Stimulated activated CD8-positive, alpha-beta memory T cell treated with anti-CD3 and anti-CD28 coated beads, Interleukin-12 subunit alpha, Interleukin-12 subunit beta, amount 100 ng/mL, for 4 hours (primary cell): ENCODE measurements at places on chromosomes 5 and 9.

GRCh38 chr9:85089188-85089969, 419.9 kb downstream of the NTRK2 start:
- no peak for DNase-seq

GRCh38 chr9:117092582-117092981, 322.3 kb downstream of the ASTN2 start:
- no peak for DNase-seq

GRCh38 chr9:91256235-91256634, 105.5 kb downstream of the AUH start:
- DNase-seq, result no peak

DNA sequence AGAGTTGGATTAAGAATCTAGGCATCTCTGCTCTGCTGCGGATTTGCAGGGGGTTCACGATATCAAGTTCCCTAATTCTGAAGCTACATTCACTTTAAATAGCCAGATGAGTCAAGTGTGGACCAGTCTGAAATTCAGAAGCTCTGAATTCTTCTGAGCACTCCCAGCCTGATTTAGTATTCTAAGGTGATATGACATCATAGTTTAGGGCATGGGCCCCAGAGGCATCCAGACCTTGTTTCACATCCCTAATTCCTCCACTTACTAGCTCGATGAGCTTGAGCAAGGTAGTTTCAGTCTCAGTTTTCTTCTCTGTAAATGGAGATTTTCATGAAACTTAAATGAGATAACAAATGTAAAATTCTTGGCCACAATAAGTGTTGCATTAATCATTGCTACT, 65.2 kb downstream of the TMEM167A start:
- no peak for DNase-seq

DNA sequence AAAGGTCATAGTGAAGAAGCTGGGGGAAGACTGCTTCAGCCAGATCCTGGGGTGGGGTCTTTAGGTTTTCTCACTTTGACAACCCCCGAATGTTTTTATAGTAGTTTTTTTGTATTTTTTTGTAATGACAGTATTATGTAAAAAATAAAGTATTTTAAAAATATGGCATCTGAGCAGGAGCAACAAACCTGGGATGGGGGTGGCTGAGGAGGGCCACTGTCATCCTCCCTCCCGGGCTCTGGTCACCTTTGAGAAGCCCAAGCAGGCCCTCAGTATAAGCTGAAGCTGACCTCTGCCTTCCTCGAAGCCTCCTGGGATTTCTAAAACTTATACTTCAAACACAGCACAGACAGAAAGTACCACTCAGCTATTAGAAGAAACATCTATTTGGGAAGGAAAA, 8.7 kb downstream of the DNAJB5 start:
- DNase-seq, result no peak
